ENCODE measurements at places on chromosomes 1 and 21.
A peak's percentile ranks its signal among the peaks of the same experiment; 100 is the strongest.

GRCh38 chr21:45865106-45865835, 116.3 kb upstream of the COL6A1 start:
- peak; percentile 17 for DNase-seq

GRCh38 chr1:241675983-241676382, 23.9 kb downstream of the WDR64 start:
- no peak for DNase-seq

GRCh38 chr1:79100385-79100784, 93.9 kb upstream of the ADGRL4 start:
- no peak for DNase-seq

DNA sequence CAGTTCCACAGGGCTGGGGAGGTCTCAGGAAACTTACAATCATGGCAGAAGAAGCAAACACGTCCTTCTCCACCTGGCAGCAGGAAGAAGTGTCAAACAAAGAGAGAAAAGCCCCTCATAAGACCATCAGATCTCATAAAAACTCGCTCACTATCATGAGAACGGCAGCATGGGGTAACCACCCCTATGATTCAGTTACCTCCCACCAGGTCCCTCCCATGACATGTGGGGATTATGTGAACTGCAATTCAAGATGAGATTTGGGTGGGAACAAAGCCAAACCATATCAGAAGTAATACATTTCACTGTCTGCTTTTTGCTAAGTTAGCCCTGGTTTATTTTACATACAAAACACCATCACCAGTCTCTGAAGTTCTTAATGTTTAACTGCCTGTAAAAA, 68.5 kb downstream of the RBM11 start:
- DNase-seq: no peak

DNA sequence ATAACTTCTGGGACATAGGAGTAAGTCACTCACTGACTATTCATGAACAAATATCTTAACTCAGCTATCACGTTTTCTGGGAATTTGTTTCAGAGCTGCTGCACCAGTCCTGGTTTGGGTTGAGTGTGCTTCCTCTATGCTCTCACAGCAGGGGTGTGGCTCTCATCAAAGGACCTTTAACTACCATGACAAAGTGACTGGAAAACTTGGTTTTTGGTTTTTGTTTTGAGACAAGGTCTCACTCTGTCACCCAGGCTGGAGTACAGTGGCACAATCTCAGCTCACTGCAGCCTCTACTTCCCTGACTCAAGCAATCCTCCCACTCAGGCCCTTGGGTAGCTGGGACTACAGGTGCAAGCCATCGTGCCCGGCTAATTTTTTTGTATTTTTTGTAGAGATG, 4.1 kb downstream of the ILDR2 start:
- DNase-seq: no peak

DNA sequence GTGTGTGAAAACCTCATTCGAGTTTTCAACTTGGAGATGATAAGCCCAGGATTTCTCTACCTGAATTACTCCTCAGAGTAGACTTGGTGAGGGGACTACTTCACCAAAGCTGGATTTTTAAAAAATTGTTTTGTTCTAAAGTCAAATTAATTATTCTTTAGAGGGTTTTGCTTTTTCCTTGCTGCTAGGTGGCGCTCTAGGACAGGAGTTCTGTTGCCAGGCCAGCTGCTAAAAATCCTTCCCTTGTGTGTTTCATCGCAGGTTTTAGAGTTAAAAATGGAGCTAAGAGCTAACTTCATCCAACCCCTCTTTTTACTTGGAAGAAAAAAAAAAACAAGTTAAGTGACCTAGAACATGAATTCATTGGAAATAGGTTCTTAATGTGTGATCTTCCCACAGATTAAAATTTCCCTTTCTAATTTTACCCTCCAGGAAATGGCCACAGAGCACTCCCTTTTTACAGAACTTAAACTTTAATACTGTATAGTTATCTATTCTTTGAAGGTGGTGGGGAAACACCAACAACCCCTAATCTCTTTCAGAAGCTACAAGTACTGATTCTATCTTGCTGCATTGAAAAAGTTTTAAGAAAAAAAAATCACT, 36.7 kb upstream of the FAM163A start:
- DNase-seq: no peak

GRCh38 chr1:210441028-210441427, 112.3 kb downstream of the HHAT start:
- no peak for DNase-seq

- no peak for DNase-seq
Measured at GRCh38 chr1:168230709-168231108, 4.9 kb downstream of the SFT2D2 start.

DNA sequence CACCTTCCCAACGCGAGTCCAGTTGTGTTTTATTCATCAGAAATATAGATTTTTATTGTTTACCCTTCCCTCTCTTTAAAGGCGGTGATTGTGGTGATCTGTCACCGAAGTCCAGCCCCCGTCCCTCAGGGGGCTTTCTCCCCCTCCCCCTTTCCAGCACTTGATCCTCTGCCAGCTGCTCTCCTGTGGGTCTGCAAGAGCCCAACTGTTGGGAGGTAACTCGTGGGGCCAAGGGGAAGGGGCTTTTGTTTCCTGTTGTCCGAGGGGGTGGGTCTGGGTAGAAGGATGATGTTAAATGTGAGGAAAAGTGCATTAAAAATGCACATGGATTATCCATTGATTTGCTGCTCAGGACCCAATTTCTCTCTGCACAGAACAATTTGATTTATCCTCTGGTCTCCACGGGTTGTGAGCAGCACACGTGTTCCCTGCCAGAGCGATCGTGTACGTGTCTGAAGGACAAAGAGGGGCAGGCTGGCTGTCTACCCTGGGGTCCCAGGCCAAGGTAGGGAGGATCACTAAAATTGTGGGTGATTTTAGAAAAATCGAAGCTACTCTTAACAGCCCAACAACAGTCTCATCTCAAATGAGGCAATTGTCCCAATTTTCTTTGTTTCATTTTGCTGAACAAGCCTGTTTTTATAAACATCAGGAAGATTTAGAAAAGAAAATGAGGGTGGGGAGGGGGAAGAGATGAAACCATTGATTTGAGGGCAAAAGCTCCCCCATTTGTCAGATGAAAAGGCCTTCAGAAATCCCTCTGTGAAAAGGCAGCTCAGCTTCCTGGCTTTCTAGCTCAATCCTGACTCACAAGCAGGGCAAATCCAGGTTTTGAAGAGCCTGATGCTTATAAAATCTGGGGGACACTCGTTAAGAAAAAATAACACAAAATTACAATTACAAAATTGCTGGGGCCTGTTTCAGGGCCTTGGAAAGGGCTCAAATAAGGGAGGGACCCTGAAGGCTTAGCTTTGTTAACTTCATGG, 176.2 kb downstream of the RHOU start:
- no peak for DNase-seq

- DNase-seq: no peak
Measured at GRCh38 chr21:38525454-38525853, 27.2 kb upstream of the ERG start.

GRCh38 chr1:156704930-156705320, 458 bp downstream of the CRABP2 start:
- peak; percentile 73 for DNase-seq

DNA sequence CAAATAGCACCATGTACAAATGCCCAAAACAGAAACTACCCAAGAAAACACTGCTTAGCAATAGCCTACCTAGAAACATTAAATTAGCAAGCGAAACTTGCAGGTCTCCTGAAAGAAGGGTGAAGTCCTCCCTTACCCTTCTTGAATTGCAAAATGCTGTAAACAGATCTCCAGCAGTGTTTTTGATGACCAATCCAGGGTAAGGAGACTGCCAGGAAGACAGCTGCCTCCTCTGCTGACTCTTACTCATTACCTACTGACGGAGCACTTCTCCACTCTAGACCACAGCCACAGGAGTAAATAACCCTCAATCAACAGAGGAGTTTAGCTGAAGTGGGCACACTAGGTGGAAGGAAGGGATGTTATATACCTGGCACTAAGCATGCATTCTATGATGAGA, 32.2 kb upstream of the GADD45A start:
- no peak for DNase-seq

DNA sequence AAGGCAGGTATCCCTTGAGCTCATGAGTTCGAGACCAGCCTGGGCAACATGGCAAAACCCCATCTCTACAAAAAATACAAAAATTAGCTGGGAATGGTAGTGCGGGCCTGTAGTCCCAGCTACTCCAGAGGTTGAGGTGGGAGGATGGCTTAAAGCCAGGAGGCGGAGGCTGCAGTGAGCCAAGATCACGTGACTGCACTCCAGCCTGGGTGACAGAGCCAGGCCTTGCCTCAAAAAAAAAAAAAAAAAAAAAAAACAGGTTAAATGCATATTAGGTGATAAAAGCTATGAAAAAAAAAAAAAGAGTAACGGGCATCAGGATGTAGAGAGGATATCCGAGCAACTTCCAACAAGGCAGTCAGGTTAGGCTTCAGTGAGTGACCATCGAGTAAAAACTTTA, 2.8 kb upstream of the SRRM1 start:
- DNase-seq: no peak

DNA sequence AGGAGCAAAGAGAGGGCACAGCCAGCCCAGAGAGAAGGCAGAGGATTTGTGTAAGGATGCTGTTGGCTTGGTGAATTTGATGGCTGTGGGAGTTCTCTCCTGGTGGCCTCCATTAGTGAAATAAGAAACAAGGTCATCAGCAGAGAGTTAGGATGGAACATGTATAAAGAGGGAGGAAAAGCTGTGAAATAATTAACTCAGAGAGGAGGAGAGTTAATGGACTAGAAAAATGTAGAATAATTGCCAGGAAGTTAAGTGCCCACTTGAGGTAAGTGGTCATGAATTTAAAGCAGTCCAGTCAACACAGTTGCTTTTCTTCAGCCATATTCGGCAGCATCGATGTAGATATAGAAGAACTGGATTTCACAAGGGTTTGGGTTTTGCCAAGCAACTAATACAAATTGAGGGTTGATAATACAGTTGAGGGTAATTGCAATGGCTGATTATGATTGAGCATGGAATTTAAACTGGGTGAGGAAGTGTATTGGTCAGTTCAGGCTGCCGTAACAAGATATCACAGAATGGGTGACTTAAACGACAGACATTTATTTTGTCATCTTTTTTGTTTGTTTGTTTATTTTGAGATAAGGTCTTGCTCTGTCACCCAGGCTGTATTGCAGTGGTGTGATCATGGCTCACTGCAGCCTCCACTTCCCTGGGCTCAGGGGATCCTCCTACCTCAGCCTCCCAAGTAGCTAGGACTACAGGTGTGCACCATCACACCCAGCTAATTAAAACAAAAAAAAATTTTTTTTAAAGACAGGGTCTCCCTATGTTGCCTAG, 31.7 kb upstream of the KLF17 start:
- DNase-seq: no peak

- no peak for DNase-seq
Measured at GRCh38 chr1:218488986-218489385, 143.8 kb downstream of the TGFB2 start.

DNA sequence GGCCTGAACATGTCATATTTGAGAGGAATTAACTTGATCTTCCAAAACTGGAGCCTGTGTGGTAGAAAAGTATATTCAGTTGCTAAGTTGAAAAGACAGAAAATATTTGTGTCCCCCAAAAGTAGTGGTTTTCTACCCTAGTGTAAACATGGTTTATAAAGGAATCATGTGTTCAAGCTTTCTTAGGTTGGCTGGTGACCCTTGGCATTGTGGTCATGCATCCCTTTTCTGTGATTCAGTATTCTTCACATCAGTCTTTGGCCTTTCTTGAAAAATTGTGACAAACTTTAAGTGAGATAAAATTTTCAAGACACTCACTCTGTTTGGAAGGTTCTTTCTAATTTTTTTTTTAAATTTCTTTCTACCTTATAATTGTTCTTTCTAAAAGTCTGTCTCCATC, 193.2 kb downstream of the DHRS3 start:
- no peak for DNase-seq

- no peak for DNase-seq
Measured at GRCh38 chr1:207711285-207711684, 40.6 kb upstream of the CD46 start.

DNA sequence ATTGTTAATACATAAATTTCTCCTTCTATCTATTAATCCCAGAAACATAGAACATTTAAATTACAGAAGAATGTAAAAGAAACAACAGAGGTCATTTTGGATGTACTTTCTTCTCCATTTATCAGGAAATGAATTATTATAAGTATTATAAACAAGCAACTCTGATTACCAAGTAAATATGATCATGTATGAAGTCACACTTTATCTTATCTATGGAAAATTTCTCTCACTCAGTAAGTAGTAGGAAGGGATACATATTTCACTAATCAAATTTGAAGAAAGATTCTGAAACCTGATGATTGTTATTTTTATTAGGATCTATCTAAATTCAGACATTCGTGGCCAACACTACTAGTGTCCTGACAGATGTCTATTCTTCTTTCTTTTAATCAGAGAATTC, 770.7 kb downstream of the LTN1 start:
- DNase-seq: no peak

GRCh38 chr1:194709439-194709838, 1523.0 kb upstream of the B3GALT2 start:
- no peak for DNase-seq

GRCh38 chr1:78622548-78622947, 2.3 kb downstream of the IFI44L start:
- DNase-seq: no peak

DNA sequence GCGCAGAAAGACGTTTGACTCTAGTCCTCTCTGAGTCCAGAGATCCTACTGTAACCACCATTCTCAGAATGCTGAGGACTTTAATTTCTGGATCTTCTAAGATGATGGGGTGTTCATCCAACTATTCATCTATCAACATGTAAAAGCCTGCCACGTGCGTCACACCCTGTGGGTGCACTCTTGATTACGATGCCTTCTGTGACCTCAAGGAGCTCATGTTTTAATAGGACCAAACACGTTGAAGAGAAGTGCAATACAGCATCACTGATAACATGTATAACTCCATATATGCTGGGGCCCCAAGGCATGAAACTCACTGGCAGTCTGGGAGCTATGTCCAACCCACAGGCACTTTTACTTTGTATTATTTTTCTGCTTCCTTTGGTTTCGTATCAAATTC, 19.0 kb downstream of the KIAA0040 start:
- DNase-seq: no peak

GRCh38 chr1:100483230-100483629, 54.7 kb upstream of the GPR88 start:
- DNase-seq: no peak

- DNase-seq: no peak
Measured at GRCh38 chr1:107264007-107264406, 123.2 kb downstream of the NTNG1 start.

DNA sequence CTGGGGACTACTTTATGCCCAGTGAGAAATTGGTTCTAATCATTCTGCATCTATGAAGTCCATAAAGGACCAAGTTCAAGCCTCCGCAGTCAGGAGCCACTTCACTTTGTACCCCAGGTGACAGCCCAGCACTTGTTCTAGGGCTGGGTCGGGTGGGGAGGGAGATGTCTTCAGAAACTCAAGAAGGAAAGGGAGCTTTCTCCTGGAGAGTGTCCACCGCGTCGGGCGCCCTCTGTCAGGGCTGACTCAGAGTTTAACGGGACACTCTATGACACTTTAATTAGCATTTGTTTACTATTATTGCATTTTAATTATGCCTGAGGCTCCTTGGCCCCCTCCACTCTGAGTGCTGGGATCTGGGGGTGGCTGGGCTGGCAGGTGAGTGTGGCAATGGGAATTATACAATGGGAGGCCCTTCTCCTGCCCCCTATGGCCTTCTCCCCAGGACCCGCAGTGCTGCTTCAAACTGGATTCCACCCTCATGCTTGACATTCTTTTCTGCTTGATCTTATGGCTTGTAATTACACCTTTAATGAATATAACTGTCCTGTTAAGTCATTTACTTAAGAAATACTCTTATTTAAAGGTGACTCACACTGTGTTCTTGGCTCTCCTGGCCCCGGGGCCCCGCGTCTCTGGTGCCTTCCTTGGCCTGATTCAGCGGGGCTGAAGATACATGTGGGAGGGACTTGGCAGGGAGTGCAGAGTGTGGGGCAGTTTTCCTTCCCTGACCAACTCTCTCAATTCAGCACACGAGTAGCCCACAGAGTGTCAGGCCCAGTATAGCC, 136.6 kb downstream of the PLXNA2 start:
- peak; percentile 46 for DNase-seq

Data from omental fat pad (tissue), 4 donors.